Progenitor cell of endocrine pancreas (in vitro differentiated cells): ENCODE measurements at places on chromosomes 12 and 14. TPM values are rescaled to one million over a fixed set of nuclear protein-coding genes. Genes with fewer than 3 reads are reported as not detected.

The TAS2R7 gene
- not detected in 2 replicates for total RNA-seq

The CLEC2A gene
- total RNA-seq, result not detected in 2 replicates

The PLBD1 gene
- total RNA-seq, result 26.1 and 28.3 TPM in 2 replicates

The VASH1 gene
- total RNA-seq, result 37.1 and 43.2 TPM in 2 replicates

The TNFAIP2 gene
- 17.8 and 19.6 TPM in 2 replicates for total RNA-seq

The ENDOU gene
- total RNA-seq, result not detected in 2 replicates

The NPAS3 gene
- 5.2 and 6.1 TPM in 2 replicates for total RNA-seq

The PPFIA2 gene
- total RNA-seq, result 0.87 and 1.1 TPM in 2 replicates

The AKAP3 gene
- 3.3 and 3.5 TPM in 2 replicates for total RNA-seq

The CLEC7A gene
- total RNA-seq, result not detected in 2 replicates

The HAL gene
- 0.46 and 0.49 TPM in 2 replicates for total RNA-seq

The UNC79 gene
- 2.6 TPM in 2 replicates for total RNA-seq

The FOXJ2 gene
- 20.0 and 20.8 TPM in 2 replicates for total RNA-seq

The PRORP gene
- 40.2 and 50.9 TPM in 2 replicates for total RNA-seq
